HS-5 (cell line): ENCODE measurements at places on chromosomes 12 and 14.

- DNase-seq, result no peak
Observed at GRCh38 chr12:26987634-26988424, 26.4 kb downstream of the TM7SF3 start.

GRCh38 chr12:49146406-49146805 lies 15.2 kb upstream of the TUBA1B start:
- DNase-seq, result no peak

GRCh38 chr12:99261256-99261655 lies 386.3 kb upstream of the GARIN6 start:
- DNase-seq, result no peak

GRCh38 chr12:93165384-93165932 lies 212.3 kb upstream of the NUDT4 start:
- no peak for DNase-seq

- DNase-seq, result no peak
Observed at GRCh38 chr14:57573173-57573572, 79.5 kb upstream of the CCDC198 start.
